ENCODE measurements at places on chromosomes 5 and 9.
A peak's percentile ranks its signal among the peaks of the same experiment; 100 is the strongest.

- peak; percentile 37 for DNase-seq
Measured at GRCh38 chr9:98359569-98359968, 104.1 kb upstream of the TBC1D2 start.

GRCh38 chr5:143147902-143148301, 255.6 kb downstream of the NR3C1 start:
- no peak for DNase-seq

DNA sequence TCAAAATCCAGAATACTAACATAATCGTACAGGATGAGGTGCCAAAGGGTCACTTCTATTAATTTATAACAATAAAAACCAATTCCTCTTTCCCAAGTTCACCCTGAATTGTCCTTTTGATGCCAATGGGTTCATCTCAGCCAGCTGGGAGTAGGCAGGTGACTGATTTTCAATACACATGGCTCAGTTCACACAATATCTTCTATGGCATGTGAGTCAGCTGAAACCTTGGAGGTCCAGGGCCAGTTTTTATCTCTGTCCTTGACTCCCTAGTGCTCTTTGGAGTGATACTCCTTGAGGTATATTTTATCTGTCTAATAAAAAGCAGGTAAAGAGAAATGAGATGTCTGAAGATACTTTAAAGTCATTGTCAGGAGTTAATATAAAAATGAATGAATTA, 186.6 kb downstream of the SMC2 start:
- DNase-seq: no peak

GRCh38 chr9:124251605-124252378, 6.0 kb upstream of the NEK6 start:
- no peak for DNase-seq

DNA sequence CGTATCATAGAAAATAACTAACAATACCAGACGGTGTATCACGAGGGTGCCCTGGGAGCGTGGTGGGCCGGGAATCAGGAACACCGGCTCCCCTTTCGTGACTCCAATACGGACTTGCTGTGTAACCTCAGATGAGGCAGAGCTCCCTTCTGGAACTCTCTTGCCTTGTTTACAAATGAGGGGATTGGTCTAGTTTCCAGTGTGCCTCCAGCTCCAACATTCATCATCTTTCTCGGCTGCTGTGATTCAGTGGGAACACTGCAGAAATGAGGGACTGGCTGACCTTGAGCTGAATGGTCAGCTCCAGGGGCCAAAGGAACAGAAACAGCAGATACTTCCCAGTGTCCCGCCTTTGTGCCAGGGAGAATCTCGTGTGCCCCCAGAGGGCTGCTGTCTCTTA, 22.6 kb upstream of the TGFBI start:
- DNase-seq: no peak

- no peak for DNase-seq
Measured at GRCh38 chr9:132293145-132293721, 61.6 kb downstream of the SETX start.

DNA sequence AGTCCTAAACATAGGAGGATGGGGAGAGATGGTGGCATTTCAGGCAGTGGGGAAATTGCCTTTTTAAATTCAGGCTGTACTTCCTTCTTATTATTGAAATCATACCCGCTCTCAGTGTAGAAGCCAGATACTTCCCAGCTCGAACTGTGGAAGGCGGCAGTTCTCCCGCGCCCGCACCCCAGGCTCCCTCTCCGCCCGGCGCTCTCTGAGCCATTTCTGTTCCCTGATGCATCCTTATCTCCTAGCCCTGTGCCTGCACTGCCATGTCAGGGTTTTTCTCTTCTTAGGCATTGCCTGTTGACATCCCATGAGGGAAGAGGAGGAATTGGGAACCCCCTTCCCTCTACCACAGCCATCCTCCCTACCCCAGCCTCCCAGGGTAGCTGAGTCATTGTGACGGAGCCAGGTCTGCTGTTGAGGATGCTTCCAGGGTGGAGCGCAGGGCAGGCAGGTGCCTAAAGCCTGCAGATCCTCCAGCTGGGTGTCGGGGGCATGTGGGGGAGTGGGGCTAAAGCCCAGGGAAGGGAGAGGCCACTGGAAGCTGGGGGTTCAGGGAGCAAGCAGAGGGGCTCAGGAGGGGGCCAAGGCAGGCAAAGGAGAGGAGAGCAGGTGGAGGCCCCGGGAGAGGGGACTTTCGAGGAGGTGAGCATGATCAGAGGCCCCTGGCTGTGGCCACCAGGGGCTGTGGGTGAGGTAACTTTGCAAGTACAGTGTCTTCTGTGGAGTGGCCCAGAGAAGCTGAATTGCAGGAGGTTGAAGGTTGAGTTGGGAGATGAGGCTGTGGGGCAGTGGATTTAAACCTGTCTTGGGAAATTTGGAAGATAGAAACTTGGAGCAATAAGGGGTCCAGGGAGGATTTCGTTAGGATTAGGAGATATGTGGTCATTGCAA, 16.2 kb downstream of the LAMC3 start:
- DNase-seq: no peak

DNA sequence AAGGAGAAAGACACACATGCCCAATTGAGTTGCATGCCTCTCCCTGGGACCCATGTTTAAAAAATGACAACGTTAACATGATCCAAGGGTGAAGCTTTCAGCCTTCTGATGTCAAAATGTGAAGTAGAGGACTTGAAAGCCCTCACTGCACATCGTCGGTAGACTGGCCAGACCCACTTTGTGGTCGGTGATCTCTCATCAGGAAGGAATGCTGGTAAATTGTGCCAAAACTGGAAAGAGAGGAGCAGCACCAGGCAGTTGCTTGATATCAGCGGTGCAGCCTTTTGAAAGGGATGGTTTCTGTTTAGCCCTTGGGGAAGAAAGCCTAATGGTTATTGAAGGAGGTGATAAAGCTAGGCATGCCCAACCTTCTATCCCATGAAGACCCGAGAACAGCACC, 125.3 kb upstream of the MARCHF11 start:
- DNase-seq: no peak

DNA sequence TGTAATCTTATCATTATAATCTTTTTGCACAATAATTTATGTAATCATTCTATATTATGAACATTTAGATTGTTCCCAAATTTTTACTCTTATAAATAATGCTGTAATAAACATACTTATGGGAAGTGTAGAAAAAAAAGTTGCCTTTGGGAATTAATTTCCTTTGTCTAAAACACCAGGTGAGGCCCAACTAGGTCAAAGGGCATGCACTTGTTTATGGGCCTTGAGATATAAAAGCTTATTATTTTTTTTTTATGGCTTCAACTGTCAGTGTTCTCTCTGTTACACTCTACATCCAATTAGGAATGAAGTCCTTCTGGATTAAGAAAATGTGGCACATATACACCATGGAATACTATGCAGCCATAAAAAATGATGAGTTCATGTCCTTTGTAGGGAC, 6.5 kb upstream of the PRLR start:
- no peak for DNase-seq

- no peak for DNase-seq
Measured at GRCh38 chr5:143275512-143276363, 127.7 kb downstream of the NR3C1 start.

DNA sequence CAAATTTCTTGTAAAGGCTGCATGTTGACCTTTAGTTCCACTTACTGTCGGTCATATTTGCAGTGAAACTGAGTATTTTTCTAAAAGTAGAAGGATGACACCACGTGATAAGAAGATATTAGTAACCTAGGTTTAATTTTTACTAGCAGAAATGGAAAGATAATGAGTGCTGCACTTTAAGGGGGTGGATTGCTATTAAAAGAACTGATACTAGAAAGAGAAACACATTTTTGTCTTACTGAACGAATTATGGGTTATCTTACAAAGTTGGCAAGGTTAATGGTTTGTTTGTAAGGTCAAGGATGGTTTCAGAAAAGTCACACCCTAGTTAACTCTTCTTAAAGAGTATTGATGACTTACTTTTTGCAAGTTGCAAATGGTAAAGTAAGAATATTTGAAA, 2.4 kb downstream of the MACIR start:
- no peak for DNase-seq

- DNase-seq: peak; percentile 37
Measured at GRCh38 chr5:112208699-112209615, 210.1 kb downstream of the EPB41L4A start.

- DNase-seq: peak; percentile 59
Measured at GRCh38 chr9:134545543-134546245, 95.9 kb upstream of the COL5A1 start.

DNA sequence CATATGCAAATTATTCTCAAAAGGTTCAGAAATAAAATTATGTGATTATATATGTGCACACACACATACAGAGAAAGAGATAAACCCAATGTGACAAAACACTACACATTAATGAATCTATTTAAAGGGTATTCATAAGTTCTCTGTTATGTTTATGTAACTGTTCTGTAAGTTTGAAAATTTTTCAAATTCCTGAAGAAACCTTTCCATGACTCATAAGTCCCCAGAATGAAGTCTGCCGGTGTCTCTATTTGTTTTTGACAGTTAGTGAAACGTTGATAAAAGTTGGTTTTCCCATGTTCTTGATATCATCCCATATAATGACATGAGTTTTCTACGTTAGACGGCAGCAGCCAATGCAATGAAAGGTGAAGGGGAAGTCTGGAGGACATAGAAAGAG, 199.5 kb upstream of the PUM3 start:
- no peak for DNase-seq

DNA sequence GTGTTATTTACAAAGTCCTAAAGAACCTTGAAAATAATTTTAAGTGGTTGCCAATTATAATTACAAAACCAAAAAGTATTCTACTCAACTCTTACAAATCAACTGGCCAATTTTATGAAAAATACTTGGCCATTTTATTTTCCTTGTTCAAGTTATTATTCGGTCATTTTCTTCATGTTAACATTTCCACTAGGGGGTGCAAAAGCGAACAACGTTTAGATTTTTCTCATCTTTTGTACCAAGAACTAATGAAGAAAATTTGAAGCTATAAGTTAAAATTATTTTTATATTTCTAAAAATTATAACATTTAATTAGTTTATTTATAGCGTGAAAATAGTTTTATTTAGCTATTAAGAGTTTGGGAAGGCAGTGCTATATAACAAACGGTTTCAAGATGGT, 1453.3 kb downstream of the MAT2B start:
- DNase-seq: no peak

DNA sequence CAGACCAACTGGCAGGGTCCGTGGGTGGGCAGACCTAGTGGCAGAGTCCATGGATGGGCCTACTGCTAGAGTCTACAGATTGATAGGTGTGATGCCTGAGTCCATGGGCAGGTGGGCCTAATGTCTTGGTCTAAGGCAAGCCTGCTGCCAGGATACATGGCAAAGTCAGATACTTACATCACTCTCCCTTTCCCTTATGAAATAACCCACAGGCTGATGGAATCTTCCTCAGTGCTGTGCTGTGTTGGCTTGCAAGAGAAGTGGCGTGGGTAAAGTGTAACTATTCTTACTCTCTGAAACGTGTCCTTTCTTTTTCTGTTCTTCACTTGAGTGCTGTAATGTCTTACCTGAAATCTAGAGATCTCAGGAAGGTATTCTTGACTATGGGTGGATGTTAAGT, 67.3 kb upstream of the ADRB2 start:
- DNase-seq: no peak

DNA sequence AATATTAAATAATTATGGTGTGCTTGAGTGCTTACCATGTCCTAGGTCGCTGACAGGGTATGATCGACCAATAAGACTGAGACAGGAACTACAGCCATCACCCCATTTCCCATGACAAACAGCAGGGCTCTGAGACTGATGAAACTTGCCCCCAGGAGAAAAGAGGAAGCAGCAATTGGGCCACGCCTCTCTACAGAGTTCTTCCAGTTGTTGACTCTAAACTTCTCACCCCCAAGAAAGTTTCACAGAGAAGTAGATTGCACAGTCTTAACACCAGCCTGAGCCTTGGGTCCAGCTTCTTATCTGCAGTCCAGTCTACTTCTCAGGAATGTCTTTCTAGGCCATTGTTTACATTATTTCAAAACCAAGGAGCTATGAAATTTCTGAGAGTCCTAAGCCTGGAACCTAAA, 182.2 kb upstream of the ANKRD55 start:
- no peak for DNase-seq

DNA sequence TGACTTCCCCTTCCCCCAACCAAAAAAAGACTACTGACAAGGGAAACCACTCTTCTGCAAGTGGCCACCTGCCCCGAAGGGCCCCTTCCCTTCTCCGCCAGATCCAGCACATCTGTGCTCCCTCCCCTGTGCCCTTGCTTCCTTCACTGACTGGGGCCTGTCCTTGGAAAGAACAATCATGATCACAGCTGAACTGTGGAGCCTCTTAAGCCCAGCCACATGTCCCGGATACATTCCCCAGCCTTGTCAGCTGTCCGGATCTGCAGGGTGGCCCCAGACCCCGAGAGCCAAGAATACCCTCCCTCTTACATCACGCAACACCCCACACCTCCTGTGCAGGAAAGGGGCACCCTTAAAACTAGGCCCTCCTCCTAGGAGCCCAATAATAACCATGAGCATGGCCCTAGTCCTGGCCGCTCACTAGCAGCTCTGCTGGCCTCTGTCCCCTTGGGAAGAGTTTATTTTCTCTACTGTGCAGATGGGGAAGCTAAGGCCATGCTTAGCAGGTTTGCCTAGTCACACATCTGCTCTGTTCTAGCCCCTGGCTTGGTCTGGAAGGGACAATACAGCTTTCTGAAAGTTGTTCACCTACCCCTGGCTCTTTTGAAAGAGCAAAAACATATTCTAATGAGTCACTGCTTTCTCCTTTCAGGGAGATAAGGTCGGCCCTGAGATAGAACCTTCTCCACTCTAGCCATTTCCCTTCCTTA, 3.8 kb downstream of the SPRY4 start:
- DNase-seq: peak; percentile 74

GRCh38 chr5:5291357-5291756, 131.1 kb upstream of the ICE1 start:
- no peak for DNase-seq

- DNase-seq: no peak
Measured at GRCh38 chr9:131690462-131690861, 49.4 kb downstream of the RAPGEF1 start.

DNA sequence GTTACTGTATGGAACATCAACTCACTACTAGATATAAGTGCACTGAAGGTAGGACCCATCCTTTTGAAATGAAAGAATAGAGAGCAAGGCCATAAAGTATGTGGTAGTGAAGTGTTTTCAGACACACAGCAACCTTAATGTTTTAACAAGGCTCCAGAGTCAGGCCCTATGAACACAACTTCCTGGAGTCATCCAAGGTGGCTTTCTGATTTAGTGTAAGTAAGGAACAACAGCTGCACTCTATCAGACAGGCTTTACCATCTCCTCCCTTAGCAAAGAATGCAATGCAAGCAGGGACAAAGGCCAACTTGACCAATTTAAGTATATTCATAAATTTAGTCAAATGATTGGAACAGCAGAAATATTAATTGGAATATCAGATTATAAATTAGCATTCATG, 90.1 kb downstream of the MPDZ start:
- DNase-seq: no peak

DNA sequence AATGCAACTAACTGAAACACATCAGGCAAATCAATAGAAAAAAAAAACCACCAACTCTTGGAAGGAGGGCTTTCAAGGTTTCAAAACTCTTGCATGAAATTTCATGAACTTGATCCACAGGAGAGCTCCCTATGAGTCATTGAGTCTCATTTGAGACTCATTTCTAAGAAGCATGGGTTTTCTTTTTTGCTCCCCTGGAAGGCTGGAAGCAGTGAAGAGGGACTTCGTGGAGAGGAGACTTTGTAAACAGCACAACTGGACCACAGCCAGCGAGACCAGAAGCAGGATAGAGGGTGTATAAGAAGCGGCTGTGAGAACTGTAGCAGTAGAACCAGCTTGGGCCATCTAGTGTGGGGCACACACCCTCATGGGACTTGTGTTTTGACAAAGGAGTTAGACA, 41.2 kb upstream of the RAPGEF1 start:
- no peak for DNase-seq
